ENCODE measurements at places on chromosomes 2 and 18. TPM values are rescaled to one million over a fixed set of nuclear protein-coding genes. Genes with fewer than 3 reads are reported as not detected.

The FSIP2 gene
- not detected for total RNA-seq

The PLCD4 gene
- 0.64 TPM for total RNA-seq

The GKN1 gene
- not detected for total RNA-seq

The MAP3K19 gene
- not detected for total RNA-seq

The INPP5D gene
- 1.8 TPM for total RNA-seq

The FKBP7 gene
- total RNA-seq = 4.5 TPM

The COBLL1 gene
- total RNA-seq = 3.6 TPM

The CSRNP3 gene
- 0.05 TPM for total RNA-seq

The OR6B2 gene
- total RNA-seq = not detected

The FOXI3 gene
- not detected for total RNA-seq

- no peak for DNase-seq
Measured at GRCh38 chr2:86645752-86646151, 22.1 kb upstream of the RNF103 start.

DNA sequence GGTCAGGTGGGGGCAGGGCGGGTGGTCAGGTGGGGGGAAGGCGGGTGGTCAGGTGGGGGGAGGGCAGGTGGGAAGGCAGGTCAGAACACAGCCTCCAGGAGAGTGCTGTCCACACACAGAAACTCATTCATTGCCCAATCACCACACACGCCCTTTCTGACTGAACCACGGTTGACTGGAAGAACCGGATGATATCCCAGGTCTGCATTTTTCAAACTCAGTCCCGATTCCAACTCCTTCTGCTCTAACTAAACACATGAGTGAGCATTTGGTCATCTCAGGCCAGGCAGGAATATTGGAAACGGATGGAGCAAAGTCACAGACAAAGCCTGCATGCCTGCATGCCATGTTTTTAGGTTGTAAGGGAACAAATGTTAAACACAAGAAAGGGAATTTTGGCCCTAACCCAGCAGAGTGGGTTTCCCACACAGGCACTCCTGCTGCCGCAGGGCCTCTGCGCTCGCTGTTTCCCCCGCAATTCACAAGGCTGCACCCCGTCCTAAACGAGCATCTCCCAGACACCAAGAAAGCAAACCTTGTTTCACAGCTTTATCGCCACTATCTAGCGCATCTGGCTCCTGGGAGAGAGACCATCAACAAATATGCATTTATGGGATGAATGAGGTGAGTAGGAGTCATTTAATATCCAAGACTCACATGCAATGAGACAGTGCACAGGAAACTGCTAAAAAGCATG lies 100.1 kb downstream of the ZNF516 start:
- DNase-seq = no peak

- DNase-seq = no peak
Measured at GRCh38 chr18:46051731-46052461, 20.2 kb downstream of the PSTPIP2 start.

DNA sequence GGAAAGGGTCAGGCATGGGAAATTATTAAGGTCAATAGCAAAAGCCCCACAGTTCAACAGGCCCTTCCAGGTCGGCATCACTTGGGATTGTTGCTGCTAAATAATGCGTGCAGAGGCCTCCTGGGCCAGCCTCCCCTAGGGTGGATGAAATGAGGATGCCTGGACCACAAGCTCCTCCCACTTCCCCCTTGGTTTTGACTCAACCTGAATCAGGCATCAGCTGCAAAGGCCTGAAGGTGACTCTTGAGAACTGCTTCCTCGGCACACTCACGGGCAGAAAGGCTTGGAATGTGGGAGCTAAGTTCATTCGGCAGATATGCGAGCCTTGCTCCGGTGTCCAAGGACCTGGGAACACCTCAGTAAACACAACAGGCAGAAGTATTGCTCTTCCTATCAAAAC lies 69.3 kb downstream of the MBP start:
- no peak for DNase-seq

- DNase-seq = no peak
Measured at GRCh38 chr2:239587841-239588240, 187.0 kb upstream of the HDAC4 start.

DNA sequence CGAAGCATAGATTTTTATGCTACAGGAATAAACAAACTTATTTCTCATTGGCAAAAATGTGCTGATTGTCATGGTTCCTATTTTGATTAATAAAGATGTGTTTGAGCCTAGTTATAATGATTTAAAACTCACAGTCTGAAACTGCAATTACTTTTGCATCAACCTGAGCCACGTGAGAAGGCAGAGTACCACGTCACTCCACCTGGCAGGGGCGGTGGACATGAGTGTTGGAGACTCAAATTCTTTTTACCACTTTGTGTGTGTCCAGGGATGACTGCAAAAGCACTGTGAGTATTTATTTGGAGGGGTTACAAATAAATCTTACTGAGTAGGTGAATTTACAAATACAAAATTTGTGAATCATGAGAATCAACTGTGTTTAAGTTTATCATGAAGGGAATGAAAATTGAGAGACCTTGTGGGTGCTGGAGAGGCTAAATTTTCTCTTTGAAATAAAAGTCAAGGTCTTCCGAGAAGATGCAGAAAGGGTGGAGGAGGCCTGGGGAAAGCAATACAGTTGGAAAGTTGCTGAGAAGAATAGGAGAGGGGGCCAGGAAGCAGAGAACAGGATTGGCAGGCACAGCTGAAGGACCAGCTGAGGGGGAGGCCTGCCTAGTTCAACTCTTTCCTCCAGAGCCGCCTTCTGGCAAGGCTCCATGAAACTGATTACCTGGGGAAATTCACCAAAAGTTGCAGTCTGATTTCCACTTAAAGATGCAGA lies 316.4 kb downstream of the MYCN start:
- no peak for DNase-seq

DNA sequence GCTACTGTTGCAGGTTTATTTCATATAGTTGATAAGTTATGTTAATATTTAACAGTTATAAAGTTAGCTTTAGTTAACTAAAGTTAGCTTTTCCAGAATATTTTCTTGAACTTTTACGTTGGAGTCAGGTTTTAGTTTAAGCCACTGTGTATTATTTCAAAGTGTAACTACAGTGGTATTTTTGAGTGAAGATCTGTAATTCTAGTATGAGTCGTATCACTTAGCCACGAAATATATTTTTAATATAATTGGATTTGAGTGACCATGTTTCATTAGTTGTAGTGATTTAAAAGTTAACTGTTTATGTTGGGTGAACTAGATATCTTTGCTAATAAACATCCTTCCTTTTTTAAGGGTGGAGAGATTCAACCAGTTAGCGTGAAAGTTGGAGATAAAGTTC lies 2.5 kb downstream of the HSPE1 start:
- no peak for DNase-seq

- no peak for DNase-seq
Measured at GRCh38 chr2:30465171-30465545, 18.1 kb downstream of the LCLAT1 start.

- no peak for DNase-seq
Measured at GRCh38 chr2:33497221-33497650, 20.8 kb downstream of the RASGRP3 start.

DNA sequence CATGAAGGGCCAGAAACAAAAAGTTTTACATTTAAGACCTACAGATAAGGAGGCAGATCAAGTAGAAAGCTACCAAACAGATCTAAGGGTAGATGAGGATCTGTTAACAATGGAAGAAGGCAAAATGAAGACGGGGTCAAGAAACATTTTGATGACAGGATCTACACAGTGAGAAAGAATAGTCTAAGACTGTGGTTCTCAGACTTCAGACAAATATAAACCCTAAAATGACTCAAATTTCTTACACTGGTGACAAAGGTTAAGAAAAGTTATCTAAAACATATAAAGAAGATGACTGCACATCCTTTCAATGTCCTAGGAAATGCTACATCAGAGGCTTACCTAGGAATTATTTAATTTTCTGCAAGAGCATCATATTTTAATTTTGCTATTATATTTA lies 34.4 kb downstream of the TRIP12 start:
- no peak for DNase-seq

GRCh38 chr2:177579486-177580036 lies 187.0 kb downstream of the AGPS start:
- no peak for DNase-seq

DNA sequence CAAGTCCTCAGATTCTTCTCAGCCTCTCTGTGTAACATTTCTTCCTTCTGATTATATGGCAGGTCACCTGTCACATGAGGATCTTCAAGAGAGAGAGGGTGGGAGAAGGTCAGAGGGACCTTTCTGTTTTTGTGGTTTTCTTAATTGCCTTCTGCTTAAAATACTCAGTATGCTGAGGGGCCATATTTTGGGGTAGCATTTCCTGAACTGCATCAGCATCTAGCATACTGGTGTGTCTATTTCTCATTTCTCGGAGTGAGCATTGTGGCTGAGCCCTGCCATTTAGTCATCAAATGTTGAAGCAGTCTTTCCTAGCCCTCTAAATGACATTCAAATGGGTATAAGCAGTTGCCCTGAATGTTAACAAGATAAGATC lies 162.7 kb downstream of the MYO3B start:
- DNase-seq = no peak

GRCh38 chr2:120421126-120421829 lies 75.3 kb downstream of the INHBB start:
- DNase-seq = no peak

GRCh38 chr2:30448866-30449265 lies 1.8 kb downstream of the LCLAT1 start:
- DNase-seq = no peak

GRCh38 chr2:31812051-31812798 lies 198.6 kb downstream of the MEMO1 start:
- DNase-seq = no peak

GRCh38 chr18:54191352-54191751 lies 33.1 kb downstream of the MBD2 start:
- DNase-seq = no peak

GRCh38 chr2:898319-898718 lies 52.3 kb upstream of the SNTG2 start:
- DNase-seq = peak; percentile 18

DNA sequence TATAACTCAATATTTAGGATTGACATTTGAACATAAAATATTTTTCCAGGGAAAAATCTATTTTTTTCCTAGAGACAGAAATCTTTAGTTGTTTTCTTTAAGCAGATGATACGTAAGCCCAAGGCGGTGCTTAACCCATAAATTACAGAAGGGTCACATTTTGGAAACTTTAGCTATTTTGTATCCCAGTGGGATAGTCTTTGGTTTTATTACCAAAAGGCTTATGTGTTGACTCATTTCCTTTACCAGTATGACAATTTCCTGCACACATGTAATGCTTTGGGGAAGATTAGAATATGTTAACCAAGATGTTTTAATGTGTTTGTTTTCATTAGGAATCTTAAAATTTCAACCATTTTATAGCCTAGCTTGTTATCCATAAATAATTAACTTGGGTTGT lies 24.8 kb downstream of the DYNC1I2 start:
- DNase-seq = no peak

DNA sequence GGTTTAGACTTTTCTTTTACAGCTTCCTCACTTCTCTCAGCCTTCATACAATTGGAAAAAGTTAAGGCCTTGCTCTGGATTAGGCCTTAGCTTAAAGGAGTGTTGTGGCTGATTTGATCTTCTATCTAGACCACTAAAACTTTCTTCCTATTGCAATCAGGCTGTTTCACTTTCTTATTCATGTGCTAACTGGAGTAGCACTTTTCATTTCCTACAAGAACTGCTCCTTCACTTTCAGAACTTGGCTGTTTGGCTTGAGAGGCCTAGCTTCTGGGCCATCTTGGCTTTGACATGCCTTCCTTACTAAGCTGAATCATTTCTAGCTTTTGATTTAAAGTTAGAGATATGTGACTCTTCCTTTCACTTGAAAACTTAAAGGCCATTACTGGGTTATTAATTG lies 114.3 kb downstream of the ARHGEF4 start:
- no peak for DNase-seq

GRCh38 chr2:85429213-85429923 lies 10.9 kb downstream of the SH2D6 start:
- DNase-seq = no peak

DNA sequence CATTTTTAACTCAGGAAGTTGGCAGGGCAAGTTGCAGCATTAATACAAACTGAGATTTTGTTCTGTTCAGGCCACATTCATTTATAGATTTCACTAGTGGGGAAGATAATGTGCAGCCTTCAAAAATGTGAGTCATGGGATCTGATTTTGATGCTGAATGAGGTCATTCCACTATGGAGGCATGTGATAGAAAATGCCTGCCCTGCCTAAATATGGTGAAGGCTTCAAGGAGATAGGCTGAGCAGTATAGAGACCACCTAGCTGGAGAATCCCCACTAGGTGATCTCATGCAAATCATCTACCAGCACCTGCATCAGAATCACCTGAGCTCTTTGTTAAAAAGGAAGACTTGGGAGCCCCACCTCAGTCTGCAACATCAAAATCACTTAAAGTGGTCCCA lies 43.7 kb downstream of the PAX3 start:
- DNase-seq = no peak

DNA sequence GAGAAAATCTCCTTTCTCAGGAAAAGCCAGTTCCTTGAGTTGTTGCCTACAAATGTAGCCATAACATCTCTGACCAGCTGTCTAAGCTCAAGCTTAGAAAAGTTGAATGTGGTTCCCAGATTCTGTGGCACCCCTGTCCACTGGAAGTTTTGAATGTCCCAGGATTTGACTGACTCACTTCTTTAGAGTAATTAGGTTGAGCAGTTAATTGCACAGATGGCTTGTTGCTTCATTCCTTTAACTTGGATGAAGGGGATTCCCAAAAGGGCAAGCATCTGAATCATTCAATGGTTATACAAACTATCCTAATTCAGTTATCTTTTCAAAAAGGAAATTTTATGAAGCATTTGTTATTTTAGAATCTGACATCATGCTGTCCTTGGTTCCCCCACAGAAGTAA lies 374.7 kb downstream of the LNPK start:
- DNase-seq = no peak

All from HCT116 (cell line).